ENCODE measurements at places on chromosomes 2 and 18.
A peak's percentile ranks its signal among the peaks of the same experiment; 100 is the strongest.

DNA sequence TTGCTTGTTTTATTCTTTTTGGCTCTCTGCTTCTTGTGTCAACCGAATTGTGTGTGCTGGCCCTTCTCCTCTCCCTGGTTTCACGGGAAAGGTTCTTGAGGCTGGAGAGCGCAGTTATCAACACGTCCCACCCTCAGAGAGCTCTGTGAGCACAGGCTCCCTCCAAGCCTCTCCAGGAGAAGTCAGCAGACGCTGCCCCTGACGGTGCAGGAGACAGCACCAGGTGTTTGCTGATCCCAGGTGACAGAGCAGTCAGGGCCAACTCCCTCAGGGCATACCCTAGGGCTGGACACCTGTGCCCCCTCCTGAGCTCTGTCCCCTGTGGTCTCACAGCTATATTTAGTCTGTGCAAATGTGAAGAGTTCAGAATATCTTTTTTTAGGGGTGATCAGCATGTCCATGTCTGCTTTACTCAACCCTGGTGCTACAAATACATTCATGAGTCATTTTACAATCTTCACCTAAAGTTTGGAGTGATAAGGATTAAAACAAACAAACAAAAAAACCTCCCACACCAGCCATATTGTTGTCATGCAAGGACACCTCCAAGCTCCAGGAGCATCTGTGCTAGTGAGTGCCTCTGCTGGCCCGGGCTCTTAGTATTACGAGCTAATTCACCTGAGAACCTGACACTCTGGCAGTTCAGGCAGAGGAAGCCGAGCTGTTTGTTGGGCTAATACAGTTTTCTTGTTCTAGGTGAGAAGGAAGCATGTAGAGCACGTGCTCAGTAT lies 65.9 kb upstream of the TMEM200C start:
- DNase-seq, result no peak

DNA sequence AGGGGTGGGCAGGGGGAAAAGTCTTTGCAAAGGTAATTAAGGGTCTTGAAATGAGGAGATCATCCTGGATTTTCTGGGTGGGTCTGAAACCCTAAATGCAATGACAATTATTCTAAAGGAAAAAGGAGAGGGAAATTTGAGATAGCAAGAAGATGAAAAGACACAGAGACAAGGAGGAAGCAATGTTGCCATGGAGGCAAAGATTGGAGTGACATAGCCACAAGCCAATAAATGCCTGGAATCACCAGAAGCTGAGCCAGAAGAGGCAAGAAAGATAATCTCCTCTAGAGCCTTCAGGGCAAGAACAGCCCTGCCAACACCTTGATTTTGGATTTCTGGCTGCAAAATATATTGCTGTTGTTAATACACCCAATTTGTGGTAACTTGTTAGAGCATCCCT lies 1246.3 kb upstream of the PIK3C3 start:
- no peak for DNase-seq

GRCh38 chr2:3131636-3132326 lies 245.8 kb downstream of the EIPR1 start:
- DNase-seq, result no peak

DNA sequence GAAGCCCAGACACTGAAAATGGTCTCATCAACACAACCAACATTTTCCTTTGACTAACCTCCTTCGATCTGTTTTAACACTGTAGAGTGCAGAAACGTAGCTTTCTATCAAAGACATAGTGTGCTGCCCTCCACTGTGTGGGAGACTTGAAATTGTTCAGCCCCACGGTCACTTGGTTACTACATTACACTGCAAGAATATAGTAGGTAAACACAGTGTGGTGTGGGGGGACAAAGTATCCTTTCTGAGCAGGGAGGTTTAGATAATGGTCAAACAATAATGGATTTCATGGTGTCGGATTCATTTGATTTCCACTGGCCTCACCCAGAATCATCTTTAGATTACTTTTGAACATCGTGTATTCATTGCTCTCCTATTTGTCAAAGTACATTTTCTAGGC lies 181.0 kb downstream of the ERBB4 start:
- DNase-seq, result no peak

DNA sequence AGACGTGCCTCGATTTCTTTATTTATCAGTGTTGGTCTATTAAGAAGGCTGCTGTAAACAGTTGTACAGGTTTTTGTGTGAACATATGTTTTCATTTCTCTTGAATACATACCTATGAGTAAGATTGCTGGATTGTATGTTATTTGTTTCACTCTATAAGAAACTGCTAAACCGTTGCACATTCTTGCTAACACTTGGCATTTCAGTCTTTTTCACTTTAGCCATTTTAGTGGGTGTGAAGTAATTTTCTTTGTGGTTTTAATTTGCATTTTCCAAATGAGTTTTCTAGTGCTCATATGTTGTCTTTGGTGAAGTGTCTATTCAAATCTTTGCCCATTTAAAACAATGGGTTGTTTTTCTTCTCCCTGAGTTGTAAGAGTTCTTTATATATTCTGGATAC lies 221.5 kb upstream of the SMAD7 start:
- no peak for DNase-seq

DNA sequence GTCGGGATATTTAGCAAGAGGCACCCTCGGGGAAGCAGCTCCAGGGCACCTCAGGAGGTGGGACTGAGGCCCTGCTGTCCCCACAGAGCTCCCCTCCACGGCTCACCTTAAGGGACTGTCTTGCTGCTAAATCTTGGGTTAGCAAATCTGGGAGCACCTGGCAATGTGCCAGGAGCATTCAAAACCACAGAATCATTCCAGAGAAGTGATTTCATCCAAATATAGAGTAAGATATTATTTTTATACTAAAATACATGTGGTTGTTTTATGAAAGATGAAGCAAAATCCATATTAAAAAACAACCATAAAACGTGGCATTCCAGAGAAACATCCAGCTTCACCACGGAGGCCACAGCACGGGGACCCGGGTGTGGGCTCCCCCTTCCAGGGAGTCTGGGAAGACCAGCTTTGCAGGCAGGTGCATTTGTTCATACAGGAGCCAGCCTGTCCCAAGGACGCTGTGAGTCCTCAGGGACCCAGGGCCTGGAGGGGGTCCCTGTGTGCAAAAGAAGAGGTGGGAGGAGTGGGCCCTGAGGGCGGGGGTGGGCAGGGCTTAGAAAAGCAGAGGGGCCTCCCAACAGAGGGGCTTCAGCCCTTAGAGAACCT lies 16.3 kb downstream of the HS1BP3 start:
- DNase-seq, result no peak

DNA sequence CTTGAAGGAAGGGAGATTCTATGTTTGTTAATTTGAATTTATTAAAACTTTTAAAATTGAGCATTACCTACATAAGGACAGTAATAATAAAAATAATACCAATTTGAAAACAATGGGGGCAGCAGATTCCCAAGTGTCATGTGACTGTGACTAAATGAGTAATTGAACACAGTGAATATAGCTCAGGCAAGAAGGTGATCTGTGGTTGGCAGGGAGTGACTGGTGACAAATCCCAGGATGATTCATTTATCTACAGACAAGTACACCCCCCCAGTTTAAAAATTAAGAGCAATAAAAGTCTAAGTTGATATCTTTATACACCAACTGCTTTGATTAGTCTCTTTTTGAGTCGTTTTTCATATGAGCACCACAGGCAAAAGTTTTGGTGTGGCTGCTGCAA lies 299.5 kb downstream of the ARHGAP15 start:
- no peak for DNase-seq

DNA sequence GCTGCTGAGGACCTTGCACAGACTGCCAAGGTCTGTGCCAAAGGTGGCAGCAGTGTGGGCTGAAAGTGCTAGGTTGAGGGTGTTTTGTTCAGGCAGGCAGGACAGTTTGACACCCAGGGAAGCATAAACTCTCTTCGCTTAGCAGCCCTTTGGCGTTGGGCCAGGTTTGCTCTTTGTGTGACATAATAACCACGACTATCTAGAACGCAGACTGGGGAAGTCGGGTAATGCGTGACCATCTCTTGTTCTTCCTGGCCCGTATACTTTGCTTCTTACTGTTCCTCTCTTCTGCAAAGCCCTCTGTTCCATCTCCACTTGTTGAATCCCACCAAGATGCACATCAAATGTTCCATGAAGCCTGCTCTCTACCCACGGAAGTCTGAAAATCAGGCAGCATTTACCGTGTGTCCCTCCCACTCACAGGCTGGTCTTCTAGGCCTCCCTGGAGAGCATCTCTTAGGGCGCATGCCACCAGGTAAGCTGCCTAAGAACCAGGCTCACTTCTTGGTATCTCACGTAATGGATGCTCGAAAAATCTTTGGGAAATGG lies 96.7 kb upstream of the LMAN1 start:
- no peak for DNase-seq

GRCh38 chr2:234313558-234313957 lies 183.3 kb downstream of the ARL4C start:
- DNase-seq, result no peak

- DNase-seq, result no peak
These were observed 253.2 kb upstream of the SP5 start for GRCh38 chr2:170461889-170462288.

DNA sequence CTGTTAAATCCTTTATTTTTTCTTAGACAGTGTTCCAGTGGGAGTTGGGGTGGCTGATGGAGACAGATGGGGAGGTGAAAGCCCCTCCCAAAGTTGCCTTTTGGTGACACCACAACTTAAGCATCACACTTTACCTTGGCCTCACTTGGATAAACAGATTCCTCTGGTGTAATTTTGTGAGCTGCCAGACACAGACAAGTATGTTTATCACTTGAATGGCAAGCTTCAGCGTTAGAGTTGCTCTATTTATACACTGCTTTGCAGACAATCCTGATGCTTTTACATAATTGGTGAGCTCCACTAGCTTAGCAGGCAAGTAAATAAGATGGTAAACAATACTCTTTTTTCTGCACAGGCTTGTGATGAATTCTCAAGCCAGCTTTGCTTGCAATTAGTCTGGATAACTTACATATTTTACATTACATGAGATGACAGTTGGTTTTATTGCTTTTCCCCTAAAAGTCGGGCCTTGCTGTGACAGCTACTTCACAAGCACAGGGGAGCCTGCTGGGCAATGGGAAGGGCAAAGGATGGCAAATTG lies 226.2 kb downstream of the SLC8A1 start:
- no peak for DNase-seq

GRCh38 chr2:76851000-76851399 lies 671.2 kb downstream of the LRRTM4 start:
- DNase-seq, result peak; percentile 80

DNA sequence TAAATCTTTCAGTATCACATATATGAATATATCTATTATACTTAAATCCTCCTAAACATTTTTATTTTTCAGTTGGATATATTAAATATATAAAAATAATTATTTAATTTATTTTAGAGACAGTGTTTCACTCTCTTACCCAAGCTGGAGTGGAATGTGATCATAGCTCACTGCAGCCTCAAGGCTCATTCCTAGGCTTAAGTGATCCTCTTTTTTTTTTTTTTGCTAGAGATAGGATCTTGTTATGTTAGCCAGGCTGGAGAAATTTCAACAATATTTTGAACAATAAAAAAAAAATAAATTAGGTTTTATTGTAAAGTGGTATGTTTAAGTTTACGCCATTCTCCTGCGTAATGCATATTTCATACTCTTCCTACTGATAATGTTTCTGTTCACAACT lies 4.2 kb downstream of the SPAST start:
- no peak for DNase-seq

GRCh38 chr2:215431290-215431689 lies 4.6 kb downstream of the FN1 start:
- no peak for DNase-seq
